NCI-H2171 (cell line): ENCODE measurements at places on chromosomes 5 and 9.
A peak's percentile ranks its signal among the peaks of the same experiment; 100 is the strongest.

GRCh38 chr9:109086221-109086620, 33.5 kb downstream of the TMEM245 start:
- no peak for DNase-seq

- no peak for DNase-seq
Observed at GRCh38 chr9:116497095-116497890, 189.8 kb upstream of the TRIM32 start.

GRCh38 chr5:170444969-170445505, 55.9 kb upstream of the KCNMB1 start:
- DNase-seq: no peak

DNA sequence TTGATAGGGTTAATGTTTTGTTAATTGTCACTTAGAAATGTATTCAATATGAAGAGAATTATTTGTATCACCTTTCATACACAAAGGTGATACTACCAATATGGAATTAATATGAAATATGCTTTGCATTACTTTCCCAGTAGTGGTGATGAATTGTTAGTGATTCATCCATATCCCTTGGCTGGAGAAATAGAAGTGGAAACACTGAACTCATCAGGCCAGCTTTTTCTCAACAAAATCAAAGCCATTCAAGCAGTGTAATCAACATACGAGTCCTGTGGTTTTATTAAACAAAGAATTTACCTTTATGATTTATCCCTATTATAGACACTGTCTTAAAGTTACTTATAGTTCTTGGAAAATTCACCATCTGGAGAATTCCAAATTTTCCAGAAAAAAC, 264.0 kb upstream of the MEF2C start:
- no peak for DNase-seq

- DNase-seq: no peak
Observed at GRCh38 chr5:115180165-115180709, 10.5 kb upstream of the TRIM36 start.

- no peak for DNase-seq
Observed at GRCh38 chr5:169125571-169125970, 175.4 kb downstream of the SLIT3 start.

- DNase-seq: no peak
Observed at GRCh38 chr5:112823656-112824055, 37.4 kb upstream of the SRP19 start.

- no peak for DNase-seq
Observed at GRCh38 chr9:117121316-117121715, 293.5 kb downstream of the ASTN2 start.

DNA sequence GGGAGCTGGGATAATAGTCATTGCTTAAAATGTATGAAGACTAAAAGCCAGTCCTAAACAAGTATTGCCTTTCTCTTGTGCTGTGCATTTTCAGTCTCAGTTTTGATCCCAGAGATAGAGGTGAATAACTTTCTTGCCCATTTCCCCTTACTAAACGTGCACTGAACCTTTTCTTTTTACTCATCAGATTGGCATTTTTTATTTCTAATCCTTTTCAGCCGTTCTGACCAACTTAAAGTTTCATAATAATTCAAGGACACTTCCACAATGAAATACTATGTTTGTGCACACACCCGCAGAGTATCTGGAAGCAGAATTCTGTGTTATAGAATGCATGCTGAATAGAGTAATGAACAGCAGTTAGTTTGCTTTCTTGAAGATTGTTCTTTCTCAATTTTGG, 343.6 kb downstream of the LRRC70 start:
- DNase-seq: no peak

DNA sequence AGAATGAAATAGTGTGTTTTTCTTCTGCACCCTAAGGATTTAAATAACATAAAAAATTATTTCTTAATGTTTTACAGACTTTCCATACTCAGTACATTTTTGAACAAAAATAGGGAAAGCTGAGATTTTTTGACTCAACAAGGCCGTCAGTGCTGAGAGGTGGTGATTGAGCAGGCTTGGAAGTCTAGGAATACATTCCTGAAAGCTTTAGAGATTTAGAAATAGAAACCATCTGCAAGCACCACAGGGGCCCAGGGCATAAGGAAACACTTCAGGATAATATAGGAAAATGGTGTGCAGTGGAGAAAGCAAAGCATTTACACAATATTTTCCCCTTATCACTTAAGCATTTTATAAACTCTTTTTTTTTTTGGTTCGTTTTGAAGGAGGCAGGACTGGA, 5.2 kb downstream of the BASP1 start:
- DNase-seq: peak; percentile 11

GRCh38 chr5:158770506-158770905, 329.2 kb downstream of the EBF1 start:
- no peak for DNase-seq

DNA sequence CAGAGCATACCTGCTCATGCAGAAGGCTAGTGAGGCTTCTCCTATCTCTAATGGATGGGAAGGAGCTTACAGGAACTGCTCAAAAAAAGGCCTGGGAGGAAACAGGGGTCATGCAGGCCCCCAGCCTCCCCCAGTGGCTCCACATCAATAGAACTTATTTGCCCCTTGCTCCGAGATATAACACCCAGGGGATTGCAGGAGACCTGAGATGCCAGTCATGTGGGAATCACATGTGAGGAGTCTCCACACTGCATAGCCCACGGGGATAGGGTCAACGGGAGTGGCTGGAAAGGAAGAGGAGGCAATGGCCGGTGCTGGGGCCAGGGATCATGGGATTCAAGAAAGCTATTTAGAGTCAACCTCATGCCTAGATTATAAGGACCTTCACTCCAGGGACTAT, 76.2 kb downstream of the NRG2 start:
- DNase-seq: no peak

DNA sequence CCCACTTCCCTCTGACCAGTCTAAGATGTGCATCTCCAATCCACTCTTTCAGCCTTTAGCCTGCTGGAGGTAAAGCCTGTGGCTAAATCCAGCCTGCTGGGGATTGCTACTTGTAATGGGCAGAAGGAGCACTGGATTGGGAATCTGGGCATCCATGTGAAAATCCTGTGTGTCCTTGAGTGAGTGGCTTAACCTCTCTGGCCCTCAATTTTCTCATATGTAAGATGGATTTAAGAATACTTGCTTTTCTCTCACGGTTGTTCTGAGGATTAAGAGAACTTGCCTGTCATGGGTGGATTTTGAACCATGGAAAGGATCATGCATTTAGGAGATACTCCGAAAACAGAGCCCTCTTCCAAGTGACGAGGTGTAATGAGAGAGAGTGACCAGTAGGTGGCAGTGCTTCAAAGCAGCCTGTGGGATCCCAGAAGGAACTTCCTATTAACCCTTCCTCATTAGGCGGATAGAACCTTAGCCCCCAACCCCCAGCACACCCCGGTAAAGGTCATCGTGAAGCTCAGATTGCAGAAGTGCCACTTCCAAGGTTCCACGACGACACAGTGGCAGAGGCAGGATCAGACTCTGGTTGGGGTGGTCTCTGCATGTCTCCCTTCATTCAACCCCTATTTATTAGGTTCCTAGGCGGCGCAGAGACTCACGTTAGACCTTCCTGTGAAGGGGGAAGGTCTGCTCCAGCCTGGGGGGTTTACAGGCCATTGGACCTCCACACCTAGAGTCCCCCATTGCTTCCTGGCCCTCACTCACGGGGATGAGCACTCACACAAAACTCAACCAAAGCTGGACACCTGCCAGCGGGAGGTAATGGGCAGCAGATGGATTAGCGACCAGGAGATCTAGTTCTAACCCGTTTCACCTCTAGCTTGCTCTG, 68.7 kb upstream of the ZNF618 start:
- DNase-seq: peak; percentile 13

DNA sequence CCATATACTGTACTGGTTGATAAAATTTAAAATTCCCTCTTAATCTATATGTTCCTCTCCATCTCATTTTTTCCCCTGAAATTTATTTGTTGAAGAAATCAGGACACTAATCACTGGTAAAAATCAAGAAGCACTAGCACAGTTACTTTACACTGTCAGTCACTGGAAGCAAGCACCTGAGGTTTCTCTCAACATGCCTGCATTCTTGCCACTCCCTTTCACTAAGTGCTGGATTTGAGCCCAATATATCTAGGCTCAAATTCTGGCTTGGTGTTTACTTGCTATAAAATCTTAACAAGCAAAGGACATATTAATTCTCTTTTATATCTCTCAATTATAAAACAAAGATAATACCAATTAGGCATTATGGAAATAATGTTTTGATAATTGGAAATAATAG, 58.6 kb downstream of the DIAPH1 start:
- DNase-seq: peak; percentile 33

DNA sequence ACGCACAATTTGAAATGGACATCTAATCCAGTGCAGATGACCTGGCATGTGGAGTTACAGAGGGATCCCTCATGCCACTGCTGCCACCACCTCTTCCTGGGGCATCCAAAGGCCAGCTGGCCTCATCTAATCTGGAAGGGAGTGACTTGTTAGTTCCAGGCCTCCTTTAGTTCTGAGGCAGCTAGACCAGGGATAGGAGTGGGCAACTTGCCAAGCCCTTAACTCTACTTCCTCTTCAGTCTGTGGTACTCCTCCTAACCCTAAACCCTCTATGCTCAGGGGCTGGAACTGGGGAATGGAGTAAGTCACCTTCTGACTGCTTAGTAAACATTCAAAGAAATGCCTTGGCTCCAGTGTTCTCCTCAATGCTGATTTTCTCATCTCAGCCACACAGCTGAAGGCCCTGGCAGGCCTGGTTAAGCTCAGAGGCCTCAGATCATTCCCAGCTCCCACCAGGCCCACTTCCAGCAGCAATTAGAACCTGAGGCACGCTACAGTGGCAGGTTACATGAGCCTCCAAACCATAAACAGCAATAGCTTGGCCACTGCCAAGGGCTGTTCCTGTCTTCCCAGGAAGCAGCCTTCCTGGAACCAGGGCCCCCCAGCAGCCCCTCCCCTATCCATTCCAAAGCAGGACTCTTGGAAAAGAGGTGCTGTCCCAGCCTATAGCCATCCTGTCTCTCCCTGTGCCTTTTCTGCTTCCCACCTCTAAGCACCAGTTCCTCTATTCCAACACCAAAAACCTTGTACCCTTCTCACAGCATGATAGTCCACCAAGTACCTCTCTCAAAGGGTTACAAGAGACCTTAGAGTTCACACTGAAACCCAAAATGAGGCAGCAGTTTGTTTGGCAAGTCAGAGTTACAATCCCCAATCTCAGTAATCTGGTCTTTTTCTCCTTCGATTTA, 2.0 kb downstream of the EIF4EBP3 start:
- DNase-seq: no peak

- no peak for DNase-seq
Observed at GRCh38 chr5:160466889-160467554, 45.4 kb downstream of the PTTG1 start.

DNA sequence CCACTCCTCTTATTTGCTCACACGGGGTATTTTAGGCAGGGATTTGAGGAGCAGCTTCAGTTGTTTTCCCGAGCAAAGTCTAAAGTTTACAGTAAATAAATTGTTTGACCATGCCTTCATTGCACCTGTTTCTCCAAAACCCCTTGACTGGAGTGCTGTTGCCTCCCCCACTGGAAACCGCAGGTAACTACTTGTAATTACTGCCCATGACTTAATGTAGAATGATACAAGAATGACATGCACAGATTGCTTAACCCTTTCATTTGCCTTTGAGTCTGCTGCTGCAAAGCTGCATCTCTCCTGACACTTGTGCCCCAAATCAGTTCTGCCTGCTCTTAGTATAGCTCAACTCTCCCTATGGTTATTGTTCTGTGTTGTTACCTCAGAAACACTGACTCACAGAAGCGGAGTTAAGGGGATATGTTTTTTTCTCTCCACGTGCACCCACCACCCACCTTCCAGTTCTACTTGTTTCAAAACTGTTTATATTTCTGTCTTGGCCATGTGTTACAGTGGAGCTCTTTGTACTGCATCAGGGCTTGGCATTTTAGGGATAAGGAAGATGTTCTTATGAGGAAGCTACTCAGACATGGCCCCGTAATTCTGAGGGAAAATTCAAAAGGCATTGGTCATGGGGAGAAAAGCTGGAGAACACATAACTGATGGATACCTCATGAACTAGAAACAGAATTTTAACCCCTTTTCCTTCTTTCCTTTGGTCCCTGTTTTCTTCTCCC, 2.3 kb downstream of the ADRB2 start:
- DNase-seq: no peak

- DNase-seq: no peak
Observed at GRCh38 chr5:95285409-95285755, 488 bp upstream of the MCTP1 start.

DNA sequence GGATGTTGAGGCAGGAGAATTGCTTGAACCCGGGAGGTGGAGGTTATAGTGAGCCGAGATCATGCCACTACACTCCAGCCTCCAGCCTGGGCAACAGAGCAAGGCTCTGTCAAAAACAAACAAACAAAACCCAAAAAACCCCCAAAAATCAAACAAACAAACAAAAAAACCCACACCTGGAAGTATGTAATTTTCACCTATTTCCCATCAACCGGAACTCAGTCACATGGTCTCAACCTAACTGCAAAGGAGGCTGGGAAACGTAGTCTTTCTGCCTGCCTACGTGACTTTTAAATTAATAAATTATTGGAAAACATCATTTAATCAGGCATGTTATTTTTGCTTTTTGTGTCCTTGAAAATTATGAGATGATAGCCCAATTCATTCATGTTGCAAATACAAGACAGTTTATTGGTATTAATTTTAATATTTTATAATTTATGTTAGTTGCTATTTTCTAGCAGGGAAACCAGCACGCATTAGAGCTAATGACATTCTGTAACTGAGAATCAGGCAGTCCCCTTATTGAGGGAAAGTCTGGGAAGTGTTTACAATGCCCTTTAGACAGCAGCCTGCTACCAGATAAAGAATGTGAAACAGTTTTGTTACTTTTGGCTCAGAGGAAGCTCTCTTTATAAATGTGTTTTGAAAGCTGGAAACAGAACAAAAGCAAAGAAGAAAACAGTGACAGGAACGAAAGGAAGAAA, 110.3 kb downstream of the NXNL2 start:
- DNase-seq: no peak

DNA sequence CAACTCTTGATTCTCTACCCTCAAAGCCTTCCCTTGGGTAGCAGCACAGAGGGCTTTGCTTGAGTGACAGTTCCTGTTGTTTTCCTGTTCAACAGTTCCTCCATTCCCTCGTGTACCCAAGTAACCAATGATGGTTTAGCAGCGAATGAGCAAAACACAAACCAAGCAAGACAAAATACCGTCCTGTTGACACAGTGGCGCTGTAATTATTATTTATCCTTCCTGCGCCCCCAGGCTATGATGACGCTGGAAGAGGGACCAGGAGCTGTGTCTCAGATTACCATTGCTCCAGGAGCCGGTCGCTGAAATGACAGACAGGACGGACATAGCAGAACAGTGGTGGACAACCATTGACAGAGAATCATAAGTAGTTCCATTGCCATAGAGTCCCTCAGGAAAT, 154.8 kb downstream of the GADD45G start:
- no peak for DNase-seq

DNA sequence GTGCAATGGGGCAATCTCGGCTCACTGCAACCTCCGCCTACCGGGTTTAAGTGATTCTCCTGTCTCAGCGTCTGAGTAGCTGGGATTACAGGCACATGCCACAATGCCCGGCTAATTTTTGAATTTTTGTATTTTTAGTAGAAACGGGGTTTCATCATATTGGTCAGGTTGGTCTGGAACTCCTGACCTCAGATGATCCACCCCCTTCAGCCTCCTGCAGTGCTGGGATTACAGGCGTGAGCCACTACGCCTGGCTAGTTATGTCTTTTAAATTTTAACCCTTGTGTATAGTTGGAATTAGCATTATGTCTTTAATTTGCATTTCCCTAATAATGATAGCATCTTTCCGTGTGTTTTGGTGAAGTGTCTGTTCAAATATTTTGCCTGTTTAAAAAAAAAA, 11.5 kb downstream of the GPBP1 start:
- DNase-seq: no peak
